ENCODE measurements at places on chromosomes 3 and 15.

DNA sequence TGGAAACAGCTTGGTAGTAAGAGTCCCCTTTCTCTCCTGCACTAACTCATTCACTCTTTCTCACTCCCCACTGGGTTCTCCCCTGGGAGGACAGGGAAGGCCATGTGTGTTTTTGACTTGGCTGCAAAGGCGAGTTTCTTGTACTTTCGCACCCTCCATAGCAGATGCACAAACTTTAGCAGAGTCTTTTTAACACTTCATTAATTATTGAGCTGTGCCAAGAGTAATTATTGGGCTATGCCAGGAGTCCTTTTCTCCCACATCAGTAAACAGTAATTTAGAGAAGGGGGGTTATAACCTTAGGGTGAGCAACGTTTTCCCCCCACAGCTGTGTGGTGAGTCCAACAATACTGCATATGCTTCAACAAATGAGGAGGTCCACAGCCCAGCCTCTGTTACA, 224.4 kb upstream of the ATP11B start:
- DNase-seq: no peak

- no peak for DNase-seq
Observed at GRCh38 chr15:38930851-38931572, 366.4 kb upstream of the RASGRP1 start.

DNA sequence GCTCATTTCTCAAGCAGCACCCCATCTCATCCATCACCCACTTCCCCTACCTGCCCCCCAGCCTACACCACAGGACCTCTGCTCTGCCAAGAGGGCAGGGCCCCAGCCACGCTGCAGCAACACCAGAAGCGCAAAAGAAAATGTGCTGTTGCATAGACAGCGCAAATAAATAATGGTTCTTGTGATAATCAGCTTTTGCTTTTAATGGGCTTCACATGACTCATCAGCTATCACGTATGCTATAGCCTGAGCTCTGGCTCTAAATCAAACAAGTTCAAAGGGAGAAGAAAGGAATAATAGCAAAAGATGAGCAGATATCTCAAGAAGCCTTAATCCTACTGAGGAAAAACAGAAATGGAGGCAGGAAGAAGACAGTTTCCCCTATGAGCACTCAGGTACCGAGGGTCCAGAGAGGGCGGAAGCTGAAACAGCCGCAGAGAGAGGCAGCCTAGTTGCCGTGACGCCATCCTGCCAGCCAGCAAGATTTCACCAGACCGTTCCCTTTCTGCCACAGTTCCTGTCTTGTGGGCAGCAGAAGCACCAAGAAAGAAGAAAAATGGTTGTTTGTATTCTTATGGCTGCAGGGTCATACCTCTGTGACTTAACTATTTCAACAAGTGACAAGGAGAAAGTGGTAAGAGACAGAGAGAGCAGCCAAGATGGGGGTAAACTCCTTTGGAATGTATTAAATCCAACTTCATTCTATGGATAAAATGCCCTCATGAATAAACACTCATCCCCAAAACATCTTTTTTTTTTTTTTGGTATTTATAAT, 22.0 kb downstream of the RAB27A start:
- peak; percentile 81 for DNase-seq

DNA sequence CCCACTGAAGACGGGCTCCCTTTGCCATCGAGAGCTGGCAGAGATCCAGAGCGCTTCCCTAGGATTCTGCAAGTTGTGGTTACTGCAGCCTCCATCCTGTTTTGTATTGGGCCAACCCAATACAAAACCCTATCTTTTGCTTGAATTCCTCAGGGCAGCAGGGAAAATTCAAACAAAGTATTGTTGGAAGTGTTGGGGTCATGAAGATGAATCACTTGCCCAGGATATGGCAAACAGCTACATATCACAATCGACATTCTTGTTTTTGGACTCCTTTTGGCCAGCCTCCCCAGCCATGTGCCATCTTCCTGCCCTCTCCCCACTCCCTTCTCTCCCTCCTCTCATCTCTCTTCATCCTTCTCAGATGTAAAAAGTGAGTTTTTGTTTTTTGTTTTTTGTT, 100.0 kb upstream of the TRIM42 start:
- no peak for DNase-seq

GRCh38 chr3:36548712-36549111, 168.4 kb downstream of the STAC start:
- DNase-seq: no peak

DNA sequence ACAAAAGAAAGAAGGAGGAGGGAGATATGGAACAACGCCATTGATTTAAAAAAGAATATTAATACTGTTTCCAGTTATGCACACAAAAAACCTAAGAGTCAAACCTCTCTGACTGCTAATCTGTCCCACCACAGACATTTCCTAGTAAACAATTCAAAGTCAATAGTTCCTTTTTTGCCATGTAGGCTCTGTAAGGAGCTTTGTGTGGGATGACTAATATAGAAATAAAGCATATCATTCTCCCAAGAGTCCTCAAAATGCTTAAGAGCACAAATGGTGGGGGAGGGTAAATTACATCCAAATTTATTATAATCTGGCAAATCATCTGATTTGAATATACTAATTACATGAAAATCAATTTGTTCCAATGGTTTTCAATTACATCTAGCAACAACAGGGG, 155.9 kb upstream of the CNTN4 start:
- DNase-seq: no peak

- DNase-seq: no peak
Observed at GRCh38 chr3:134311265-134311664, 60.6 kb upstream of the RYK start.

DNA sequence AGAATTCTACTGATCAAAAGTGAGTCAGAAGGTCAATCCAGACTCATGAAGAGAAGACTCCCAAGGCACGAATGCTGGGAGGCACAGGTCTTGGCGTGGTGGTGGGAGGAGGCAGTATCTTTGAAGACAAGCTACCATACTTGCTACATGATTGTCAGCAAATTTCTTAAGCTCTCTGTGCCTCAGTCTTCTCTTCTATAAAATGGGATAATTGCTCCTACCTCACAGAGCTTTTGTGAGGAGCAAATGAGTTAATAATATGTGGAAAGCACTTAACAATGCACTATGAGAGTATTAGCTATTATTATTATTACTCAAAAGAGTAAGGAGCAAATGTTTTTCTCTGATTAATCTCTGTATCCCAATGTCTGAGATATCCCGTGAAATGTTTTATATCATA, 36.2 kb downstream of the EHD4 start:
- DNase-seq: no peak

DNA sequence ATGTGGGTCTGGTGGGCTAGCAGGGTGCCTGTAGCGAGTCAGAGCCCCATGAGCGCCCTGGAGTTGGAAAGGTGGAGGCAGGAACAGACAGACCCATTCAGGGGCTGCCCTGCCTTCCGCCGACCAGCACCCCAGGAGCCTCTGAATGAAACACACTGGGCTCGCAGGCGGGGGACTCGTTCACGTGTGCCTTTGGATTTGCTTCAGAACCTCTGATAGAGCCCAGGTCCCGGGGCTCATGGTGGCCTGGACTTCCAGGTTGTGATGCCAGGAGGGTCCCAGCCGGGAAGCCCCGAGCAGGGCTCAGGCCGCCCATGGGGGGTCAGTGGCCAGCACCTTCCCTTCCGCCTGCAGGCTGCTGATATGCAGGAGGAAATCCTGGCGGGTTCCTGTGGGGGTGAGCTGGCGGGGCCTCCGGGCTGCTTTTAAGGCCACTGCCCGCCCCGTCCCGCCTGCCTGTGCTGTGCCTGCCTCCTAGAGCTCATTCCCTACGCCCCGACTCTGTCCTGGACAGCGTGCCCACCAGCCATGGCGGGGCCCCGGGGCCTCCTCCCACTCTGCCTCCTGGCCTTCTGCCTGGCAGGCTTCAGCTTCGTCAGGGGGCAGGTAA, at the start of gene STAB1:
Gene STAB1, plus strand, starts transcription at position 453 of the 610 bp plus-strand sequence. Its CDS starts 76 bp downstream, at position 529.
- DNase-seq: peak; percentile 27

- DNase-seq: no peak
Observed at GRCh38 chr3:13282358-13282985, 137.7 kb downstream of the NUP210 start.

- no peak for DNase-seq
Observed at GRCh38 chr15:51846463-51847230, 17.2 kb downstream of the TMOD3 start.

DNA sequence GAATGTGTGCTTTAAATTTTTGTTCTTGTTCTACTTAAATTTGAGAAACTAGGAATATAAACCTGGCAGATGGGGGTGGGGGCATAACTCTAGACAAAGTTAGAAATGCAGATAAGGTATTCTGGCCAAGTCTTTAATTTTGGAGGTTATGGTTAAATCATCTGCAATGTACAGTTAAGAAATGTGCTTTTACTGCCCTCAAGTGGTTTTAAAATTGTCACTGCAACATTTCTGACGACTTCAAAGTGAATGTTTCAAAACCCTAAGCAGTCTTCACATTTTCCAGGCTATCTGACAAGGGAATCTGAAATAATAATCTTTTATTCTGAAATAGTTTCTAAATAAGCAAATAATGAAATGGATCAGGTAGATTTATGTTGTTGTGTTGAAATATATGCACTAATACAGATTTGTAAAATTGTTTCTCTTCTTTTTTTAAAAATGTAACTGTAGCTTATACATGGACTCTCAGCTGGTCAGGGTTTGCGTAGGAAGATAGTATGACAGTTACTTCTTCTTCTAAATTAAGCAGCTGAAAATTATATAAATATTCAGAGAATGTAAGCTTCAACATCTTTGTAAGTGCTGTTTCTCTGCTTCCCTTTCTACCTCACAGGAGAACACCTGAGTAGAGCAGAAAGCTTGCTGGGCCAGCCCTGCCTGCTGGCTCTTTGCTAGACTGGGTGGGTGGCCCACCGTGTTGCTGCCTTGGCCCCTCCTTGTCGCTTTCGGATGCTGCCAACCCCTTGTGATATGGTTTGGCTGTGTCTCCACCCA, 45.0 kb downstream of the SUCNR1 start:
- DNase-seq: no peak

DNA sequence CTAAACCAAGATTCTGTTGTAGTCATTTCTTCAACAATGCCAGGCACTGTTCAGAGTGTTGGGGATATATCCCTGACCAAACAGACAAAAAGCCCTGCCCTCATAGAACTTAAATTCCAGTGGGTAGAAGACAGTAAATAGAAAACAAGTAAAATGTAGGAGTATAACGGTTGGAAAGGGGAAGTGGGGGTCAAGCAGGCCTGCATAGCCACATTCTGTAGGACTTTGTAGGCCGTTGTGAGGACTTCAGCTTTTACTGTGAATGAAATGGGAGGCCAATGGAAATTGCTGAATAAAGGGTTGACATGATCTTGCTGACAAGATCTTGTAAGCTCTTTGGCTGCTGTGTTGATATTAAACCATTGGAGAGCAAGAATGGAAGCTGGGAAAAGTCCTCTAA, 1.8 kb downstream of the MRPS11 start:
- DNase-seq: no peak

DNA sequence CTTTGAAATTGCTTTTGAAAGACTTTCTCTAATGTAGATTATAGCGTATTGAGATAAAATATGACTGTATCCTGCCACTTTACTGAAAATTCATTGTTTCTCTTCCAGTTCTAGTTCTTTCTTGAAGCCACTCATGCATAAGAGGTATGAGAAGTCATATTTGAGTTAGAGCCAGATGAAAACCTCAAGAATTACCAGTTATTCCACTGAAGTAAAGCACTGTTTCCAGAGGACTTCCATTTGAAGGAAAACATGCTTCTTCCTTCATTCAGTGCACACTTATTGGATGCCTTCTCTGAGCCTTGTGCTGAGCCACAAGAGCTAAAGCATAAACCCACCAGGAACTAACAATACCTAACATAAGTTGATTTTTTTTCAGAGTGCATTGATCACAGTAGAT, 513.4 kb downstream of the ZNF385D start:
- DNase-seq: no peak

DNA sequence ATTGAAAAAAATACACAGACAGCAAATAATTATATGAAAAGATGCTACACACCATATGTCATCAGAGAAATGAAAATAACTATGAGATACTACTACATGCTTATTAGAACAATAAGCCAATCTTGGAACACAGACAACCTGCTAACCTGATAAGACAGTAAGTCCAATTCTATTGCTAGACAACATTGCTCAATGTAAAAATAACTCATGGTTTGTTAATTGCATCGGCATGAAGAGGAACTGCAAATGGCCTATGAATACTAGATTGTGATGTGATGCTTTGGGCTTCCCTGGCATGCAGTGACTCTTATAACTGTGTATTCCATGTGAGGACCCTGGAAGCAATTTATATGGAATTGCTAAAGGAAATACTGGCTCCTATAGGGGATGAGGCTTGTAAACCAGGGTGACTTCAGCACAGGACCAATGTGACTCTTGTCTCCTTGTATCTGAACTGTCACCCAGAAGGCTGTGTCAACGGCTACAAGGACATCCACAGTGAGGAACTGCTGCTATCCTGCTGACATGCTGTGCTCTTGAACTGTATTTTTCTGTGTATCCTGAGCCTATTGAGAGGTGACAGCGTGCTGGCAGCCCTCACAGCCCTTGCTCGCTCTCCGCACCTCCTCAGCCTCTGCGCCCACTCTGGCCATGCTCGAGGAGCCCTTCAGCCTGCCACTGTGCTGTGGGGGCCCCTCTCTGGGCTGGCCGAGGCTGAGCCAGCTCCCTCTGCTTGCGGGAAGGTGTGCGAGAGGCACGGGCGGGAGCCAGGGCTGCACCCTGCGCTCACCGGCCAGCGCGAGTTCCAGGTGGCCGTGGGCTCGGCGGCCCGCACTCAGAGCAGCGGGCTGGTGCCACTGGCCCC, 385.7 kb downstream of the CNTN4 start:
- no peak for DNase-seq

DNA sequence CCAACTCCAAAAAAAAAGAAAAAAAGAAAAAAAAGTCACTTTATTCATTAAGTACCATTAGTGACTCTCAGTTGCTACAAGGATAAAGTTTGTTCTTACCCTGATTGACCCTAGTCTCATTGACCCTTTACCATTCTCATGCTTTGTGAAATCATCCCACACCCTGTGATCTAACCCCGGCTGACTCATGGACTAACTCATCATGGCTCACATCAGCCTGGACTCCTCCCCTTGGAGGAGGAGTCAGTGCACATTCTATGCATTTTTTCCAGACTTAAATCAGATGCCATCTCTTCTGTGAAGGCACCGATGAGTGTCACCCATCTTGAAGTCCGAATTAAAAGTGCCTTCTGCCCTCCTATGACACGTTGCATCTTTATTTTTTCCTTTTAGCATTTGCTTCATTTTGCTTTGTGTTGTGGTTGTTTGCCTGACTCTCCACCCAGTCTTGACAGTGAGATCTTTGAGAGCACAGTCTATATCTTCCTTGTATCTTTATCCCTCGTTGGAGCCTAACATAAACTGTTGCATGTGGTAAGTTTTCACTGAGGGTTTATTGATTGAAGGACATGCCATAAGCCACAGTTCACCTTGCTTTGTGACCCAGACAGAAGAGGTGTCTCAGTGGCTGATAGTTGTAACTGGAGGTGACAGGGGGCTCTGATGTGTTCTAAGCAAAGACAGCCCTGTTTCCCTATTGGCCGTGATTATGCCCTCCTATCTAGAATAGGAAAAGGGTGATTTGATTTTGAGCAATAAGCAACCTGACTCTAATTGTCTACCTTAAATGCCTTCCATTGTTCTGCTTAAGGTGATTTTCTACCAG, 72.1 kb downstream of the IL1RAP start:
- DNase-seq: no peak

GRCh38 chr3:88641033-88641604, 466.3 kb upstream of the EPHA3 start:
- DNase-seq: no peak
